ENCODE measurements at places on chromosomes 5 and 9. TPM values are rescaled to one million over a fixed set of nuclear protein-coding genes. Genes with fewer than 3 reads are reported as not detected.

GRXCR2 gene
- total RNA-seq, result not detected

ATOSB gene
- 12.3 TPM for total RNA-seq

GCNT4 gene
- 0.29 TPM for total RNA-seq

MLANA gene
- total RNA-seq, result not detected

GLRA1 gene
- total RNA-seq, result not detected

DRD1 gene
- total RNA-seq, result 0.05 TPM

PCDHGB5 gene
- 1.9 TPM for total RNA-seq

GRM6 gene
- not detected for total RNA-seq

PCDHGA4 gene
- 0.13 TPM for total RNA-seq

IL9 gene
- total RNA-seq, result not detected

SLC6A18 gene
- not detected for total RNA-seq

FGF1 gene
- 0.24 TPM for total RNA-seq

FRRS1L gene
- total RNA-seq, result 0.27 TPM

MRPS27 gene
- 57.7 TPM for total RNA-seq

PALM2AKAP2 gene
- 0.36 TPM for total RNA-seq

CDC20B gene
- total RNA-seq, result 0.07 TPM

CBY3 gene
- total RNA-seq, result not detected

G3BP1 gene
- total RNA-seq, result 122 TPM

FAM81B gene
- not detected for total RNA-seq

SYK gene
- total RNA-seq, result 0.03 TPM

NMUR2 gene
- 0.08 TPM for total RNA-seq

PCDHB8 gene
- 0.28 TPM for total RNA-seq

IL4 gene
- not detected for total RNA-seq

THG1L gene
- 26.6 TPM for total RNA-seq

ADGRD2 gene
- 0.03 TPM for total RNA-seq

TMEM174 gene
- not detected for total RNA-seq

LECT2 gene
- not detected for total RNA-seq

UBTD2 gene
- 14.8 TPM for total RNA-seq

DNAJB5 gene
- total RNA-seq, result 9.5 TPM

BRD3OS gene
- 16.6 TPM for total RNA-seq

ADAMTS6 gene
- 0.06 TPM for total RNA-seq

MYORG gene
- total RNA-seq, result 6.9 TPM

CACNA1B gene
- total RNA-seq, result 0.03 TPM

ZNF366 gene
- not detected for total RNA-seq

SPATA31D4 gene
- total RNA-seq, result not detected

EXOSC2 gene
- 47.2 TPM for total RNA-seq

SH3PXD2B gene
- total RNA-seq, result 16.2 TPM

PRPF4 gene
- total RNA-seq, result 51.3 TPM

FOXD4 gene
- 0.13 TPM for total RNA-seq

LRRC26 gene
- 1.3 TPM for total RNA-seq

SLC25A48 gene
- total RNA-seq, result 0.11 TPM

ZNF169 gene
- 1.6 TPM for total RNA-seq

PCDHB12 gene
- not detected for total RNA-seq

TEX53 gene
- not detected for total RNA-seq

IL5 gene
- not detected for total RNA-seq

TPPP gene
- 6.6 TPM for total RNA-seq

MRPL36 gene
- 116 TPM for total RNA-seq

SPARC gene
- 17.8 TPM for total RNA-seq

GFI1B gene
- 0.09 TPM for total RNA-seq

C7 gene
- total RNA-seq, result not detected

C9orf50 gene
- total RNA-seq, result not detected

PFN3 gene
- total RNA-seq, result not detected
